ENCODE measurements at places on chromosomes 13 and 19.

DNA sequence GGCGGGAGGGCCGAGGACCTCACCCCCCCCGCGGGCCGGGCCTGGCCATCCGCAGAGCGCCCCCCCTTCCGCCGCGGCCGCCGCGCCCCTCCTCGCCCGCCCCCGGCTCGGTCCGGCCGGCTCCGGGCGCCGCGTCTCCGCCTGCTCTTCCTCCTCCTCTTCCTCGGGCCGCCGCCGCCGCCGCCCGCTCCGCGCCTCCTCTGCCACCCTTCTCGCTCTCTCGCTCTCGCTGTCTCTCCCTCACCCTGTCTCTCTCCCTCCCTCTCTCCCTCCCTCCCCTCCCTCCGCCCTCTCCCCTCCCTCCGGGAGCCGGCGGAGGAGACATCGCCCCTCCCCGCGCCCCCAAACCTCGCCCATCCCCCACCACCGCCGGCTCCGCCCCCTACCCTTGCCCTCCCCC lies at the start of gene SHANK1:
SHANK1 (minus strand) TSS at position 237 of the 400 bp plus-strand sequence. CDS start 2,883 bp downstream, outside the sequence.
- no peak for DNase-seq

DNA sequence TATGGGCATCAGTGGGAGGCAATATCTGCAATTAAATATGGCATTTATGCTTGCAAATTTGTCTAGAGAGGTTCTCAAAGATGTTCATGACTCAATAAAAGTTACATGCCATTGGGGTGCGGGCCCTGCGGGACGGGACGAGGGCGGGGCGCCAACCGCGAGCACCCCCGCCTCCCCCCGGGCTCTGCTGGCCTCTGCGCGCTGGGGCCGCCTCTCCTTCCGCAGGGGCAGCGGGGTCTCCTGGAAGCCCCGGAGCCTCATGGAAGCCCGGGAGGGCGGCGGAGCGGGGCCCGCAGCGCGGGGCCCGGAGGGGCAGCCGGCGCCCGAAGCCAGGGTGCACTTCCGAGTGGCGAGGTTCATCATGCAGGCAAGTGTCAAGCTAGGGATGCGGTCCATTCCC lies 179.2 kb downstream of the TPTE2 start:
- DNase-seq = no peak

DNA sequence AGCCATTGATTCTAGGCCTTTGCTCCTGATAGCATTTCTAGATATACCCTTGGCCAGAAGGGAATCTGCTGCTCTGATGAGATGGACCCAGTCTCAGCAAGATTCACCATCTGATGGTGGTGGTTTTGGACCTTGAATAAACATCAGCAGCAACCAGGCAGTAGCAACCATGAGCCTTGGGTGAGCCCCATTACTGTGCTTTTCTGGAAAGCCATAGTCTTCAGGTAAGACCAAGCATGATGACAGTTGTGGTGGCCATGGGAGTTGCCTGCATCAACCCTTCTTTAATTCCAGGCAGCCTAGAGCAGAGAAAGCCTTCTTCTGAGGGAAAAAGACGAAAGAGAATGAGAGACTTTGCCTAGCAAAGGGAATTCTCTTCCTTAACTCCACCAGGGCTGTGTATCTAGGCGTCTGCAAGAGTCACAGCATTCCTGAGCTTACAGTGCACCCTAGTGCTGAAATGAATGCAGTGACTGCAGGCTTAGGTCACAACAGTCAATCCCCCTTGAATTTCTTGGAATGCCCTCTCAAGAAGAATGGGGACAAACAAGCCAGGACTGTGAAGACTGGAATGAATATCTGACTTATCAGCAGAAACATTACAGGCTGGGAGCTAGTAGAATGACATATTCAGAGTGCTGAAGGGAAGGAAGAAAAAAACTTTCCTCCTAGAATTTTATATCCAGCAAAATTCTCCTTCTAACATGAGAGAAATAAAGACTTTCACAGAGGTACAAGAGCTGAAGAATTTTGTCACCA lies 942.4 kb upstream of the PCDH20 start:
- DNase-seq = no peak

DNA sequence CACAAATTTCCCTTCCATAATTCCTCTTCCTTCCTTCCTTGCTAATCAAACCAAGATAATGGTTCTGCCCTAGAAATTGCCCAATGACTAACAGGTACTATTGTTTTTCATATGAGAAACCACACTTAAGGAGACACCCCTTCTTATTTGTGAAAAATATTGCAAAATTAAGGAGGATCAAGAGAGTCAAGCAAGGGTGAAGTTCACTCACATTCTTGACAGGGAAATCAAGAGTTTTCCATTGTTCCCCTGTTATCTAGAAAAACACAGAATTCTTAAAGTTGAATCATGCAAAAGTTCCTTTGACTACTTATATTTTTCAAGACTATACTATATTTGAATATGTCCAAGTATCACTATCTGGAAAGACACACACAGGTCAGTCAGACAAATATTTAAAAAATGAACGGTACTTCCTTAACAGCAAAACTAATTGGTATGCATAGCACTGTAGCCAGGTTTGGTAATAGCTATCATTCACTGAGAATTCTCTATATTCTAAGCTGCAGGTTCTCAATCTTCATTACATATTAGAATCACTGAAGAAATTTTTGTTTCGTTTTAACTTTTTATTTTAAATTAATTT lies 897.2 kb downstream of the DIAPH3 start:
- DNase-seq = no peak

- no peak for DNase-seq
Observed at GRCh38 chr13:73883162-73883561, 251.0 kb downstream of the KLF12 start.

DNA sequence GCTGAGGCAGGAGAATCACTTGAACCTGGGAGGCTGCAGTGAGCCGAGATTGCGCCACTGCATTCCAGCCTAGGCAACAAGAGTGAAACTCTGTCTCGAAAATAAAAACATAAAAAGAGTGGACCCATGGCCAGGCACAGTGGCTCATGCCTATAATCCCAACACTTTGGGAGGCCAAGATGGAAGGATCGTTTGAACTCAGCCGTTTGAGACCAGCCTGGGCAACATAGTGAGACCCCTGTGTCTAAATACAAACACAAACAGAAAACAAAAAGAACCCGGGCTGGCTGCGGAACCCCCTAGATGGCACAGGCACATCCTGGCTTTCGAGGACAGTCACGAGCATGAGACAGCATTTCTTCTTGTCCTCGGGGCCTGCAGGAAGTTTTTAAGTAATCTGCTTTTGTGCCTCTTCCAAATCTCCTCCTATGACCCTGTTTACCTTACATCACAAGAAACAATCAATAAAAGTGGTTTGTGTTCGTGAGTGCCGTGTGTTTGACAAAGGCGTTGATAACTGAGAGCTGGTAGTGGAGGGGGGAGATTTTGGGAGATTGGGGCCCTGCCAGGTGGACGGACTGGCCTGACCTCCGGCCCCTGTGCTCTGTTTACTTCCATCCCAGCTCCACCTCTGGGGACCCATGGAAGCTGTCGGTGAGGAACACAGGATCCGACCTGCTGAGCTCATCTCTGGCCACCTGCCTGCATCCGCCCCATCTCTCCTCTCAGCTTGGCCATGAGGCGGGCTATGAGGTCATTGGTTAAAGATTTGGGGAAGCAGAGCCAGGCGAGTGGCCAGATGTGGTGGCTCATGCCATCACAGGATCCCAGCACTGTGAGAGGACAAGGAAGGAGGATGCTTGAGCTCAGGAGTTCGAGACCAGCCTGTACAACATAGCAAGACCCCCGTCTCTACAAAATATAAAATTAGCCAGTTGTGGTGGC lies 5.9 kb upstream of the GDF15 start:
- no peak for DNase-seq

- no peak for DNase-seq
Observed at GRCh38 chr13:44908712-44909111, 80.6 kb downstream of the NUFIP1 start.

GRCh38 chr13:98677398-98677797 lies 75.1 kb downstream of the SLC15A1 start:
- DNase-seq = no peak

DNA sequence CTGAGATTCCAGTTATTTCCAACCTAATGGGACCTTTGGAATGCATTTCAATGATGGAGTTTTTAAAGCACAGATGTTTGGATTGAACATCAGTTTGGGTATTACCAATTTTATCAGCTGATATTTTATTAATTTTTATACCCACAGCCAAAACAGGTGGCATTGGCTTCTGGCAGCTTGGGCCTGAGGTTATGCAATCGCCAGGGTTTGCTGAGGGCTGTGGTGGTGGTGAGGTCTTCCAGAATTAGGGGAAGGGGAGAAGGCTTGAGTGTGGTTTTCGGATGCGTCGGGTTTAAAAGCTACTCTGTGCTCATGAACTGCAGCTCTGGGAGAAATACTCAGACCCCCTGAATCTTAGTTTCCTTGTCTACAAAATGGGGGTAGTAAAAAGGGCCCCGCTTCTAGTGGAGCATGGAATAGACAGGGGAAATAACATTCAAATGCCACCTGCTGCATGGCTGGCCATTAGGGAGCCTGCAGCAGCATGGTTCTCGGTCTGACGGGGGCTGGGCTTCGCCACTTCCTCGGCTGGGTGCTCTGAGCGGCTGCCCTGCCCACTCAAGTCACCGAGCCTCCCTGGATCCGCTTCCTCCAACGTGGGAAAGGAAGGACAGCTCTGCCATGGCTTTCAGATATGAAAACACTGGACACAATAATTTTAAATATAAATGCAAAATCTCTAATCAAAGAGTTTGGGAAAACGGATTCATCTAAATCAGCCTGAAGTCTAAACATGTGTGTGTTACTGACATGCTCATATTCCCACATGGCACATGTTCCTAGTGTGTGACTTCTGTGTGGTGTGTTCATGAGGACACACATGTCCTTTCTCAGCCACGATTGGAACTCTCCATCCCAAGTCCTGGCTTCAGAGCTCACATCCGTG lies 35.2 kb downstream of the ADPRHL1 start:
- DNase-seq = no peak

DNA sequence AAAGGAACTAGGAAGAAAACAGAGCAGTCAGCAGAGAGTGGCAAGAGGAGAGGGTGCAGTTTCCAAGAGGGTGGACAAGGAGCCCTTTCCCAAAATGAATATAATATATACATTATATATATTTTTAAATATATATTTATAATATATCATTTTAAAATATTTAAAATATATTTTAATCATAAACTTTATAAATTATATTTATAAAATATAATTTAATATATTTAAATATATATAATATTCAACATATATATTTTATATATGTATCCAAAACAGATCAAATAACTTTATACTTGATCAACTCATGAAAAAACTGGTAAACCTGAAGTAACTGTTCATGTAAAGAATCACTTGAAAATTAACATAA lies 328.6 kb downstream of the MYO16 start:
- DNase-seq = no peak

DNA sequence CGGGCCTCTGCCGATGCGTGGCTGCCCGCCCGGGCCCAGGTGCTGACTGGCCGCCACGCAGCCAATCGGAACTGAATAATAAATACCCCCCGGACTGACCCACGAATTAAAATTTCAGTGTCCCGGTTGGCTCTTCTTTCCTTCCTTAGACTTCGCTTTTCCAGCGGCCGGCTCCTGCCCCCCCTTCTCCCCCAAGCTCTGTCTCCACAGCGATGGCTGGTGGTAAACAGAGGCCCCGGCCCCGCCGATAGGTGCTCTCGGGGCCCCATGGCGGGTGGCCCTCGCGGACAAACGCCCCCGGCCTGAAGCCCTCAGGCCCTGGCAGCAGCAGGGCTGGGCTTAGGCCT lies 2.6 kb downstream of the ZBTB7A start:
- DNase-seq = peak; percentile 37

DNA sequence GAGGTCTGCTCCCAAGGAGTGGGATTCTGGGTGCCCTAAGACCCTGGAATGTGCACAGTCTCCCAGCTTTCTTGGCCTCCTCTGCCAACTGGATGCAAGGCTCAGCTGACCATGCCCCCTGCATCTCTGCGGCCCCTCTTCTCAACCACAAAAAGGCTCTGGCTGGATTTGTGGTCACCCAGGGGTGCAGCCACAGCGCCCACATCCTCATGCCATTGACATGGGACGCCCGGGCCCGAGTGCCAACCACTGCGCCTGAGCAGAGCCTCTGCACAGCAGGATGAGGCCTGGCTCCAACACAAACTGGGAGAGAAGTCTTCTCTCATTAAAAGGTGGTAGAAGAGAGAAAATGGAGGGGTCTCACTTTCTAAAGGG lies 103.5 kb downstream of the FOXO1 start:
- DNase-seq = no peak

DNA sequence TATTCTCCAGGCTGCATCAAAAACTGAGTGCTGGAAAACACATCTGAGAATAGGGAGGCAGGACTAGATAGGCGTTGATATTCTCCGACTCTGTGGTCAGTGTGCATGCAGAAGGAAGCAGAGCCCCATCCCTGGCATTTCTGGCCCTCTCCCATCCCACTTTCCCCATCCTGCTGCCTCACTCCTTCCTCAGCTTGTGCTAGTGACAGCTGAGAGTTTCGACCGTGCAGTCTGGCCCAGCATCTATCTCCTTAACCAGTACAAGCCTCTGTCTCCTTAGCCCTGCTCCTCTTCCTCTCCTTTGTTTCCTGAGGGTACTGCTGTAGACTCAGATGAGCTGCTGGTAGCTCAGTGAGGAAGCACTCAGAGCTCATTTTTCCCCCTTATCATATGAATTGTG lies 163.2 kb downstream of the SUCLA2 start:
- no peak for DNase-seq

DNA sequence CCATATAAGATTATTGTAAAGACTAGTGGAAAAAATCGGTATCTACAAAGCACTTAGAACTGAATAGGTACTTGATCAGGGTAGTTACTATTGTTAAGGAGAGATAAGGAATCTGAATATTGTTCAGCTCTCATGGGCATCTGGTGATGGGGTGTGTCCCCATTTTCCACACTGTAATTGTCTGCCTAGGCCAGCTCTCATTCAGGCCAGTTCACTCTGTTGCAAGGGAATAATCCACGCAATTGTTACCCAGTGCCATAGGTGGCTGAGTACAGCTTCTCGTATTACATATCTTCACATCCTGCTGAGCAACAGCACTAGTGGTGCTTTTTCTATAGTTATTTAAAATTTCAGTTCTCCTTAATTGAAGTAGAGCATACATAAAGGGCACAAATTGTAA lies 45.6 kb upstream of the C13orf42 start:
- DNase-seq = no peak

GRCh38 chr13:40486518-40487163 lies 179.8 kb downstream of the FOXO1 start:
- no peak for DNase-seq

DNA sequence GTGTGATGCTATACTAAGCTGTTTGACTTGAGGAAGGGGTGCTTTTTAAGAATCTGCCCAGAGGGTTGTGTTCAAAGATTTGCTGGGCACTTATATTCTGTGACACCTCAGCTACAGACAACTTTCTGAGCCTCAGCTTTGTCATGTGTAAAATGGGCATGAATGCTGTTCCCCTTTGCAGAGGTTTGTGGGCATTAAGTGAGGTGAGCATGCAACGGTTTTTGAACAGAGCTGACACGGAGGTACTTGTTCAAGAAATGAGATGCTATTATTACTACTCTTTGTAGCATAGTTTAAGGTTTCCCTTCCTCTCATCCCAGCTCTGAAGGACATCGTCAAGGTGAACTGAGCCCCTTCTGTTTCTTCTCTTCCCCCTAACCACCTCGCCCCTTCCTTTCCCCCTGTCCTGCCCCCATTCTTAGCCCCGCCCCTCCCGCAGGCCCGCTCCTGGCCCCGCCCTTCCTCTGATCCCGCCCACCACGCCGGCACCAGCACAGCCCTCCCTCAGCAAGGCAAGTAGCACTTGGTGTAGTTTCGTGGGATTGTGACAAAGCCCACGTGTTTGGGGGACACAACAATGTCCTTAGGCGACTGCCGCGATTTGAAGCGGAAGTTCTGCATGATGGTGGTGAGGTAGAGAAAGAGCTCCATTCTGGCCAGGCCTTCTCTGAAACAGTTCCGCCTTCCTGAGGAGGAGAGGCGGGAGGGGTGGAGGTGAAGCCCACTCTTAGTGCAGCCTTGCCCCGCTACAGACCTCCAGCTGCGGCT lies 26.1 kb upstream of the CYP2A7 start:
- DNase-seq = no peak

Measured in caudate nucleus (tissue), 63 donors.